ENCODE measurements at places on chromosomes 11 and 22.
A peak's percentile ranks its signal among the peaks of the same experiment; 100 is the strongest.

GRCh38 chr11:128502726-128503125 is 84.6 kb downstream of the ETS1 start:
- DNase-seq: no peak

DNA sequence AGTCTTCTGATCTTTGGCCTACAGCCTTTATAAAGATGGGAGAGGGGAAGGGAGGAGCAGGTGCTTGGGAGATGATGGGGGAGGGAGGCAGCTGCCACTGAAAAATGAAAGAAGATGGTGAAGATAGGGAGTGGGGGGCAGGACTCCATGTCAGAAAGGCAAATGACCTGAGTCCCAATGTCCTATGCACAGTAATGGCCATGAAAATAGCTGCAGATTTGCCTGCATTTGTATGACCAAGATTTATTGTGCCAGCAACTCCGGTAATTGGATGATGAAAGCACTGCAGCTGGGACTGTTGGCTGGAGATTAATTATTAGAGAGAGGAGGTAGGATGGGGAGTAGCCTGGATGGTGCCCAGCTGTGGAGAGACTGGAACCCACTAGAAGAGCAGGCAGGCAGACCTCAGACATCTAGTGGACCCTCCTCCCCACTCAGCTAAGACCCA is 36.1 kb downstream of the NEU3 start:
- no peak for DNase-seq

- no peak for DNase-seq
Observed at GRCh38 chr11:33659370-33660139, 41.1 kb downstream of the C11orf91 start.

DNA sequence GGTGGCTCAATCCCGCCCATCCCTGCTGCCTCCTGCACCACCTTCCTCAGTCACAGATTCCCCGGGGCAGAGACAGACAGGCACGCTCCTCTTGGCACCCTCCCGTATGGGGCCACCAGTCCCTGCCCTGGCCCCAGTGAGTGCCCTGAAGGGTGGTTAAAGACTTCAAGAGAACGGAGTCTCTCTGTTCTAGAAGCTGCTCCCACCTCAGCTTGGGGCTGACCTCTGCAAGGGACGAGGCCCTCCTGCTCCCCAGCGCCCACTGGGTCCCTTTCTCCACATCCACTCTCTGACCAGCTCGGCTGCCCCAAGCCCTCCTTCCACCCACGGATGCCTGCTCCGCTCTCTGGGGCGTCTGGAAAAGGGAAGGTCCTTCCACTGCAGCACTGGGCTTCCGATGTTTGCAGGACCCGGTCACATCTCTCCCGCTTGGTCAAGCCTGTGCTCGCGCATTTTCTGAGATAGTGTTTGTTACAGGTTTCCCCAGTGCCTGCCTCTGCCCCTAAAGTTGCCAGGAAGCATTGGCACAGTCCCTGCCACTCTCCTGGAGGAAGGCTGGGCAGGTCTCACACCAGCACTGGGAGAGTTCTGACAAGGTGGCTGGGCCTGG is 1487.9 kb downstream of the TBC1D22A start:
- DNase-seq: no peak

DNA sequence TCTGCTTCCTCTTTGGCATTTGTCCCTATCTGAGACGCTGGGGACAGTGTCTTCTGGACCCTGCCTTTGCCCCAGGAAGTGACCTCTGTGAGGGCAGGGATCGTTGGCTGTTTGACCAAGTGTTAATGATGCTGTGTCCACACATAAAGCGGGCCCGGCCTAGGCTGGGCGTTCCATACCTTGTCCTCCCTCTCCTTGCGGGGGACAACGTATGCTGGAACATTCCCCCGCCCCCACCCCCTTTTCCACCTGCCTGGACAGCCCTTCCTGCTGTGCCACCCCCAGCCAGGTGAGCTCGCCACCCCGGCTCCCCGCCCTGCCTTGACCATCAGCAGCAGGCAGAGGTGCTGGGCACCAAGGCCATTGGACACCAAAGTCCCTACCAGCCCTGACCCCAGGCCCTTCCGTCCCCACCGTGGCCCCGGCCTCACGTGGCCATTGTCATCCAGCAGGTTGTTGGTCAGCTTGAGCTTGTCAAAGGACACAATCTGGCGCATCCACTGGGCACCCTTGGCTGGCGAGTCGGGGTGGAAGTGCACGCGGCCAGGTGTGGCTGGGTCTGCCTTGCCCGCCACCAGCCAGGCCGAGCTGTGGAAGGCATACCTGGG is 4.1 kb upstream of the NUDT8 start:
- DNase-seq: no peak

DNA sequence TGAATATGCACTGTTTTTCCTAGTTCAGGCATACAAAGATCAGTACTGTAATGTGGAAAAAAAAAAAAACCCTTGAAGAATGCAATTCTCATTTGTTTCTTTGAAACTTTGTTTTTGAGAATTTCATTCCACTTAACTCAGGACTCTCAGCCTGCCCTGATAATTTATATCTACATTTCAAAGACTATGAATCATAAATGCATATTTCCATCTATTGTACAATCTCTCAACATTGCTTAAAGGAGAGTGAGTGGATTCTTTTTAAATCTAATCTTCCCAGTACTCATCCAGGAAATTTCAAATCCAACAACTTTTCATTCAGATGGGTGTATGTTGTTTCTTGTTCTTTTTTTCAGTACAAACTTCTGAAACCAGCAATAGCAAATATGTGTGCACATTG is 322.2 kb upstream of the DDI1 start:
- DNase-seq: no peak

GRCh38 chr11:96167787-96168186 is 175.2 kb downstream of the MAML2 start:
- no peak for DNase-seq

DNA sequence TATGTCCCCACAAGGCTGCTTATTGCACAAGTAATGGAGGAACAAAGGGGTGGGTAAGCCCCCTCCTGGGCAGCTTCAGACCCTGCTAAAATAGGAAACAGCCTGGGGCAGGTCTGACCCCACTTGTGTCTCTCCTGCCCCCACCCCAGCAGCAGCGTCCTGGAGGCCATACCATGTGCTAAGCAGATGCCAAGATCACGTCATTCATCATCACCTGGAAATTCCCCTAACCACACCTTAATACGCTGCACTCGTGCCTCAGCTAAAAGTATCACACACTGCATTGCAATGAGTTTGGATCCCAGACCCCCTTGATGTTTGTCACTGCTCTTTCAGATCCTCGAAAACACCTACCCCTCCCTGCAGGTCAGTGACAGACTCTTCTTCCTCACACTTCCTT is 27.8 kb upstream of the GGTLC2 start:
- DNase-seq: no peak

- no peak for DNase-seq
Observed at GRCh38 chr11:106624377-106624776, 393.9 kb downstream of the GUCY1A2 start.

DNA sequence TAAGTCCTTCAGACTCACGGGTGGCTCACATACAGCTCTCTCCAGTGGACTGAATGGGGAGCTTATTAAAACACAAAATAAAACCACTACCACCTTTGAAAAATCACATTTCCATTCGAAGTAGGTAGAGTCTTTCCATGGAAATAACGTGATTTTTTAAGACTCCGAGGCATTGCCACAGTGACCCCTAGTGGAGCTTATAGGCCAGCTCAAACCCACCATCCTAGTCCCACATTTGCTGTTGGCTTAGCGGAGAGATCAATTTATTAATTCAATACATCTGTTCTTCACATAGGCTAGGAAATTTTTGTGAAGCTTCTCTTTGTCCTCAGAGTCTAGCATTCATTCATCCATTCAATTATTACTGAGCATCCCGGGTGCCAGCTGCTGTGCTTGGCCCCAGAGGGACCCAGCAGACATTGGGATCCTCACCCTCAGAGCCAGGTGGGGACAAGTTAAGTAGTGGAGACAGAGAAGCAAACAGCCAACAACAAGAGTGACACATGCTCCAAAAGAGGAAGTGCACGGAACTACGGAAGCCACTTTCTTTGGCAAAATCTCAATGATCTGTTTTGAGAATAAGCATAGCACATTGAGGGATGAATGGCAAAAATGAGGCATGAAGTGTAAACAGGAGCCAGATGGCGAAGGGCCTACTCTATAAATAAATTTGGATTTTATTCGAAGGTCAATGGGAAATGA is 10.2 kb upstream of the P4HA3 start:
- DNase-seq: peak; percentile 90

- DNase-seq: peak; percentile 79
Observed at GRCh38 chr22:37904572-37905533, 1.2 kb upstream of the MICALL1 start.

DNA sequence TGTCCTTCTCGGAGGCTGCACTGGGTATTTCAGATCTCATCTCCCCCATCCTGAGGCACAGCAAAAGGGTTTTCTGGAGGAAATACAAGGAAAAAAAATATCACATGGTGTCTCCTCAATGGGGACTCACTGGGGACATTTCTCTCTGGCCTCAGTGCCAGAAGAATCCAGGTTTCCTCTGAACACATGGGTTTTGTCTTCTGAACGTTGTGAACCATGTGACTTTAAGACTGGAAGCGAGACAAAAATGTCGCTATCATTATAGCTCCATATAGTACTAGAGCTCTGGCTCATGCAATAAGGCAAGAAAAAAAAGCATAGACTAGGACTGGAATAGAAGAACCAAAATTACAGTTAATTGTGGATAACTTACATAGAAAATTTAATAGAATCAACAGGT is 44.9 kb upstream of the RFPL3 start:
- no peak for DNase-seq

GRCh38 chr11:122756417-122756816 is 81.9 kb upstream of the CRTAM start:
- DNase-seq: no peak

- DNase-seq: no peak
Observed at GRCh38 chr22:41915035-41915785, at the start of gene SHISA8. SHISA8 (minus strand) TSS chr22:41915074; CDS start chr22:41914667, 407 bp downstream.

DNA sequence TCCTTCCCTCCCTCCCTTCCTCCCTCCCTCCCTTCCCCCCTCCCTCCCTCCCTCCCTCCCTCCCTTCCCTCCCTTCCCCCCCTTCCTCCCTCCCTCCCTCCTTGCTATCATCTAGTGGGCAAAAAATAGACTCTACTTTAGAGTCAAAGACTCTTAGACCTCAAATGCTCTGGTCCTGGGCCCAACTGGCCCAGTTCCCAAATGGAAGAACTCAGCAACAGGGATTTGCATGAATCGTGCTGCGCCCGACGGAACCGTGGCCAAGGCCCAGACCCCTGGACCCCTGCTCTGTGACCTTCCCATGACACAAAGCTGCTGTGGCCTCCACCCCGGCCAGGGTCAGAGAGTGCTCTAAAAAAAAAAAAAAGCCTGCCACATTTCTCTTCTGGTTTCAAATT is 97.4 kb downstream of the WNT7B start:
- DNase-seq: no peak

- DNase-seq: peak; percentile 40
Observed at GRCh38 chr22:35842954-35843353, 125.3 kb downstream of the APOL5 start.

GRCh38 chr11:77270921-77271320 is 30.6 kb downstream of the GDPD4 start:
- DNase-seq: no peak

GRCh38 chr11:116465056-116465455 is 307.7 kb downstream of the BUD13 start:
- peak; percentile 43 for DNase-seq

DNA sequence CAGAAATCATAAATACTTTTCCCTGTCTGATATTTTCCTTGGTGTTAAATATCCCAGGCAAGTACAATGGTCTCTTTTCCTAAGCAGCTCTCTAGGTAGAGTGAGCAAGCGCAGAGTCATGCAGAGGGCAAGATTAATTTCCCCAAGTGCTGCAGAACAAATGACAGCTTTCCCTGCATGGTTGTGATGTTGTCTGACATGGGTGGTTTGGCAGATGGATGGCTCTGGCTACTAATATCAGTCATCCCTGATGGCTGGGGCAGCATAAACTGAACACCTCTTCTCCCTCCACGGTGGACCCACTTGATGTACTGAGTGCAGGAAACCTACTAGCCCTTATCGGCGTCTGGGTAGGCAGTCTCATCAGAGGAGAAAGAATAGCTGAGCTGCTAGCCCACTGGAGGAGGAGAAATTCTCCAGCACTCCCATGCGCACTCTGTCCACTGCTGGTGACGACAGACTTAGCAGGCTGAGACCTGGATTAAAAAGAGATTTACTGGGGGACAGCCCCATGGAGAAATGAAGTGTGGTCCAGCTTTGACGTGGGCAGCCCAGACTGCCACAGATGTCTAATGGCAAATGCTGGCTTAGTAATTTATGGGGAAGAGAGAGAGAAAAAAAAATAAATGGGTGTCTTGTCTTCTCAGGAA is 202.9 kb downstream of the DBX1 start:
- DNase-seq: no peak

DNA sequence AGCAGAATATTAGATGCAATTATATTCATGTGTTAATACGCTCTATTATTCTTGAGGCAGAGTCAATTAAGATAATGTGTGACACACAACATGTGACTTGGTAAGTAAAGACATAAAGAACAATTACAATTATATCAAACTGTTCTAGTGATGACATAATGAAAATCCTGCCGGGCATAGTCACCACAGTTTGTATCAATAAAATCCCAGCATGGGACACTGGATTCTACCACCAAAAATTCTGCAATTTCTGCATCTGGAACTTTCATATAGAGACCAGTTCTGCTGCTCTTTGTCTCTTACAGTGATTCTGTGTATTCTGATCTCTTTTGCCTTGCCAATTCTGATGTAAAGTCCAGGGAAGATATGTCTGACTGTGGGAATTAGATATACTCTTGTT is 495.6 kb upstream of the LRRC4C start:
- no peak for DNase-seq

DNA sequence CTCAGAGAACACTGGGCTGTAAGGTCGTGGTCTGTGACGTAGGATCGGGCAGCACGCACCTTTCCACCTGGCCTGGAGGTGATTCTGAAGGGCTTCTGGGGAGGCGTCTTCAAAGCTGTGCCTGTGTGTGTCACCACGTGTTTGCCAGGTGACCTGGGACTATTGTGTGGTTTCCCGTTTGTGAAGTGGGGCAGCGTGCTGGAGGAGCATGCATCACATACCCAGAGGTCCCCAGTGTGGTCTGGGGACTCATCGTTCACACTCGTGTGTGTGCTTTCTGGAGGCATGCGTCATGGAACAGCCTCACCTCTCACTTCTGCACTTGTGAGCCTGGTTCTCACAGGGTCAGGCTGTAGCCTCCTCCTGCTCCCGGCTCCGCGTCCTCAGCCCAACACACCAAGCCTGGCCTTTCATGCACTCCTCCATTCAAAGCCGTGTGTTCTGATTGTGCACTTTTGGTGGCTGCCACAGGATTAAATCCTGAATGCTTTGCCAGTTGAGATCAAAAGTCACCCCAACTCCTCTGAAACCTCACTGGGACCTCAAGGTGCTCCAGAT is 106.3 kb downstream of the KCNQ1OT1 start:
- DNase-seq: no peak

DNA sequence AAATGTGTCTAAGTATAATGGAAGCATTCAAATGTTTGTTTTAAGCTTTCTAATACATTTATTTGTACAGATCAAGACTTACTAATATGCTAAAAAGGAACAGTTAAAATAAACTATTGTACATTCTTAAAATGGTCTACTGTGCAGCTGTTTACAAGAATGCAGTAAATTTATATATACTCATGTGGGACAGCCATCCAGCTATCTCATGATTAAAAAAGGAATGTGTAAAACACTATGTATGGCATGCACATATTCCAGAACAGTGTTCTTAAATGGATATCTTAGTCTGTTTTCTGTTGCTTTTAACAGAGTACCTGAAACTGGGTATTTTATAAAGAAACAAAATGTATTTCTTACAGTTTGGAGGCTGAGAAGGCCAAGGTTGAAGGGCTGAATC is 30.2 kb upstream of the CSTF3 start:
- no peak for DNase-seq

Measured in NCI-H446 (cell line).